ENCODE measurements at places on chromosomes 2 and 18.
A peak's percentile ranks its signal among the peaks of the same experiment; 100 is the strongest.

- no peak for DNase-seq
Observed at GRCh38 chr2:198375083-198375410, 570.7 kb downstream of the PLCL1 start.

- no peak for DNase-seq
Observed at GRCh38 chr2:96409081-96409819, 73.7 kb downstream of the NCAPH start.

GRCh38 chr2:105822186-105822585, 77.5 kb downstream of the NCK2 start:
- DNase-seq = no peak

GRCh38 chr2:220025207-220025606, 397.8 kb downstream of the SLC4A3 start:
- DNase-seq = no peak

DNA sequence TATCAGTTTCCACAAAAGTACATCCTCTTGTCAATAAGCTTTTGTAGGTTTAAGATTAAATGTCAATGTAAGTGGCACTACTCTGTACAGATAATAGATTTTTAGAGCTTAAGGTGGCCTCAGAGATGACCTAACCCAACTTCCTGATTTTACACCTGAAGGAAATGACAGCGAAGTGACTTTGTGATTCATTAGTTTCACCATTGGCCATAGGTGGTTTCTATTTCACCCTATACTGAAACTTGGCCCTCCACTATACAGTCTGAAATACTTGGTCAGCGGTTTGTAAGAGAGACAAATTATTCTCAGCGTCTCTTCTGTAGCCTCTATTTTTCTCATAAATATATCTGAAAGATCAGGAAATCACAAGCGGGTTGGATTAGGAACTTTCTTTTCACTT, 330.4 kb upstream of the FAM98A start:
- no peak for DNase-seq

DNA sequence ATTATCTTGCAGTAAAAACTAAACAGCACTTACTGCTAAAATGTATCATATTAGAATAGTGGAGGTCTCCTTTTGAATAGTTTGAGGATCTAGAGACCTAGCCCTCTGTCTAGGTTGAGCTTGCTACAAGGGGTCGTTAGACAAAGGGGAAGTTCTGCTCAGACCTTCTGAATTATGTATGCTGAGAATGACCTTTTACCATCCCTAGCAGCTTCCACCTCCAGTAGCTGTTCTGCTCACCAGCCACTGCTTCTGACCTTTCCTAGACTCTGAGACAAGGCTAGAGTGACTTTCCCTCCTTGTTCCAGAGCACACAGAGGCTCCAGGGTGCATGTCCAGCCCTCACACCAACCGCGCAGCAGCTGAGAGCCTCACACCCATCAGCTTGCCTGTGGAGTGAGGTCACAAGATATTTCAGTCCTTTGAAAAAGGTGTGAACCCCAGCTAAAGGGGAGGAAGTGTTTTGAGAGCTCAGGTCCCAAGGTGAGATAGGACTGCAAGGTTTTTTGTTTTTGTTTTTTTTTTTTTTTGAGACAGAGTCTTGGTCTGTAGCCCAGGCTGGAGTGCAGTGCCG, 289.3 kb upstream of the TNP1 start:
- DNase-seq = no peak

- DNase-seq = peak; percentile 2
Observed at GRCh38 chr2:71277536-71278103, 50.7 kb upstream of the PAIP2B start.

DNA sequence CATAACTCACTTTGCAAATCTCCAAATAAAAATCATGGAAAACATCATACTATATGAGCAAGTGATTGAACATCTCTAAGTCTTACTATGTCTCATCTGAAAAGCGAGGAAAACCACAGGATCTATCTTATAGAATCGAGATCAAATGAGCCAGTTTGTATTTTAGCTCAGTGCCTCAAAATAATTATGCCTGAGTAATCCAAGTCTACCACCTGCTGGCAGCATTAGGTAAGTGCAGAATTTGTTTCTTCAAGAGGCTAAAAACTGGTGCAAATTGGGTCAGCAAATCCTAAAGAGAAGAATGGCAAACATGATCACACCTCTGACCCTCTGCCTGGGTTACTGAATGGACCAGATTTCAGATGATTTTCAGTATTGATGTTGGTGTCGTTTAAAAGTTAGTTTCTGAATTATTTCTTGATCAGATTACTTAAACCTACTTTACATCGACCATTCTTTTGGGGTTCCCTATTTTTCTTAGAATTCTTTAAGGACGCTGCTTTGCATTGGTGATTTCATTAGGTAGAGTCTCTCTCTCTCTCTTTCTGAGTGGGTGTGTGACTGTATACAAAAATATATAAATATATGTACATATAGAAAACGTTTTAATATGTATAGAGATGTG, 12.7 kb upstream of the FHOD3 start:
- DNase-seq = peak; percentile 10

DNA sequence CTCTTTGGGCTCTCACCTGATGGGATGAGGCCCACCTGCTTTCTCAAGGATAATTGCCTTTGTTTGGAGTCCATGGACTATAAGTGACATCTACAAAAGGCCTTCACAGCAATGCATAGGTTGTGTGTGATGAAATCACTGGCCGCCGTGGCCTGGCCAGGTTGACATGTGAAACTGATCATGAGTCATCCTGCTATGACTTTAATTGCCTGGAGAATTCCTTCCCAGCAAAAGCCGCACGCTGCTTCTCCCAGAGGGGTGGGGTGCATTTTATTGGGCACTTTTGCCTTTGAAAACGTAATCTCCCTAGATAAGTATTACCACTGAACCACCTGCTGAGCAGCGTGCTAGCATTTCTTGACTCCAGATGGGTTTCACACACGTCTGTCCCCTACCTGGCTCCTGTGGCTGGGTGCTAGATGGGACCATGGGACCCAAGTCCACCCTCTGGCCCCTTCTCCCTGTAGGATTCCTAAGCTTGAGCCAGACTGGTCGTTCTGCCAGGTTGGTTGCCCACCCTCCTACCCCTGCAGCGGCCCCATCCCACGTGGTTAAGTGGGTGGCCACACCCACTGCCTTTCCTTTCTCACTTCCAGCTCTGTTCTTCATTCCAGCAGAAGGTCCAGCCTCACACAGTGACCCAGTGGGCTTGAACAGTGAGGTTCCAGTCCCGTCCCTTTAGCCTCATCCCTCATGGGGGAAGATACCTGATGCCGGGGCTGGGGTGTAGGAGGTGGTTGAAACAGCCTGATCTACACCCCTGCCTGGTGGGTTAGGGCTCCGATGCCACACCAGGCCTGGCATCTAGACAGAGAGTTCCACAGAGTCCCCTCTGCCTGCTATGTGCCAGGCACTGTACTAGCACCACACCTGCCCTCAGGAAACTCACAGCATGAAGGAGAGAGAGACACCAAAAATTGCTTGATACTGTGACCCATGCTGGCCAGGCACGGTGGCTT, 89.6 kb downstream of the GBX2 start:
- DNase-seq = no peak

DNA sequence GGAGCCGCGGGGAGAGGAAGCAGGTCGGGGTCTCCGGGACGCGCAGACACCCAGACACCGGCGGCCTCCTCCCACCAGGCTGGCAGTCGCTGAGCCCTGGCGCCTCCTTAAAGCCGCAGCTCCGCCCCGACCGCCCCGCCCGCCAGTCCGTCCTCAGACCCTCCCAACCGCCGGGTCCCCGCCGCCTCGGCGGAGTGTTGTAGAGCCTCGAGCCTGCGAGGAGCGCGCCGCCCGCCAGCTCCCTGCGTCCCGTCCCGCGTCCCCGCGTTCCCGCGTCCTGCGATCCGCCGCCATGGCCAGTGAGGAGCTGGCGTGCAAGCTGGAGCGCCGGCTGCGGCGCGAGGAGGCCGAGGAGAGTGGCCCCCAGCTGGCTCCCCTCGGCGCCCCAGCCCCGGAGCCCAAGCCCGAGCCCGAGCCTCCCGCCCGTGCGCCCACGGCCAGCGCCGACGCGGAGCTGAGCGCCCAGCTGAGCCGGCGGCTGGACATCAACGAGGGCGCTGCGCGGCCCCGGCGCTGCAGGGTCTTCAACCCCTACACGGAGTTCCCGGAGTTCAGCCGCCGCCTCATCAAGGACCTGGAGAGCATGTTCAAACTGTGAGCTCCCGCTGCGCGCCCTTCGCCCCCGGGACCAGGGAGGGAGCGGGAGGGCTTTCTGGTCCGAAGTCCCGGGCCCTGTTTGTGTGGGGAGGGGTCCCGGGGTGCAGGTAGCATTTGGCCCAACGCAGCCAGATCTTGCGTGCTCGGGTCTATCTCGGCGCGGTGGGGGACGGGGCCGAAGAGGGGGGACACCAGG, at the start of gene EFHD1:
Gene EFHD1 (plus strand): TSS at position 192 of the 793 bp plus-strand sequence. CDS start 101 bp downstream, at position 293.
- no peak for DNase-seq

GRCh38 chr2:184780384-184780783, 182.1 kb downstream of the ZNF804A start:
- no peak for DNase-seq

DNA sequence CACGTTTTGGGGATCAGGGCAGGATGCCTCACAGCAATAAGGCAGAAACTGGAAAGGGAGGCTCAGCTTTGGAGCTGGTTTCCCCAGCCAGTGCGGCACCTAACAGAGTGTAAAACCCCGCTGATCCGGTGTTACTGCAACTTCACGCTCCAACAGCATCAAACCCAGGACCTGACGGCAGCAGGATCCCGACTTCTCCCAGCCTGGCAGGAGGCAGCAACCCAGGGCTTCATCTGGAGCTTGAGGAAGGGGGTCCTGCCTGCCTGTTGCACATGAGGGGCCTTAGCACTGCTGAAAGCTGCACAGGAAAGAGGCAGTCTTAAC, 209.8 kb downstream of the MGAT5 start:
- no peak for DNase-seq

All from NCI-H187 (cell line).